ENCODE measurements at places on chromosomes 7 and 10.

- DNase-seq = no peak
These were observed 37.8 kb upstream of the CHST15 start for GRCh38 chr10:124131172-124131571.

GRCh38 chr10:133328358-133329343, 8.0 kb downstream of the CALY start:
- DNase-seq = no peak

GRCh38 chr10:34743814-34744213, 71.3 kb downstream of the PARD3 start:
- no peak for DNase-seq

DNA sequence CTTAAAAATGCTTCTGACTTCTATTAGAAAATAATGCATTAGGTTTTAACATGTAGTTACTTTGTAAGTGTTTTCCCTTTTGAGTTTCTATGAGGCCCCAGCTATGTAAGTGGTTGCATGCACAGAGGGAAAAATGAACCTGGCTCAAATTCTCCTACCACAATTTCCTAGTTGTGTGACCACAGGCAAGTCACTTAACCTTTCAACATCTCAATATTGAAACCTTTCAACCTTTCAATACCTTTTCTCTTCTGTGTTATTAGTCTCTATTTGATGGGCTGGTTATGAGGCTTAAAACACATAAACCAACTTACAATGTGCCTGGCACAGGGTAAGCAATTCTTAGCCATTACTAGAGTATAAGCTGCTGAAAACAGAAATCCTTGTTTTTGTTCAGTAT, 203.0 kb downstream of the KCND2 start:
- DNase-seq = no peak

DNA sequence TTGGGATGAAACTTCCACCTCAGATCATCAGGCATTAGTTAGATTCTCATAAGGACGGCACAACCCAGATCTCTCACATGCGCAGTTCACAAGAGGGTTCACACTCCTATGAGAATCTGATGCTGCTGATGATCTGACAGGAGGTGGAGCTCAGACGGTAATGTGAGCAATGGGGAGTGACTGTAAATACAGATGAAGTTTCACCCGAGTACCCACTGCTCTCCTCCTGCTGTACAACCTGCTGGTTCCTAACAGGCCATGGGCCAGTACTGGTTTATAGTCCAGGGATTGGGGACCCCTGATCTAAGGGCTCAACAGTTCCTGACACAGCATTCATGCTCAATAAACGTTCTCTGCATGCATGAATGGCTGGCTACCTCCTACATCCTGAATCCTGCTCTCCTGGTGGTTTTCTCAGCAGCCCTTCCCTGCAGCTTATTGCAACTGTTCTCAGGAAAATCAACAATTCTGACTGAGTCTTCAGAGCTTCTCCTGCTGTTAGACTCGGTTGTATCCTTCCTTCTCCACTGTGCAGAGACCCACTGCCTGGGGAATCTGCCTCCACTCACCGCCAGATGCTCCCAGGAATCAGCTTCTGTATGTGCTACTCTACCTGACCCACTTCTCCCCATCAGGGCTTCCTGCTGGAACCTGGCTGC, 17.4 kb downstream of the PDE6C start:
- DNase-seq = no peak

GRCh38 chr10:105971460-105971859, 1193.0 kb downstream of the SORCS1 start:
- DNase-seq = no peak

Data from stimulated activated CD4-positive, alpha-beta T cell treated with anti-CD3 and anti-CD28 coated beads, Interleukin-15, amount 100 ng/mL, for 1 hour (primary cell).